ENCODE measurements at places on chromosomes 16 and 17.

DNA sequence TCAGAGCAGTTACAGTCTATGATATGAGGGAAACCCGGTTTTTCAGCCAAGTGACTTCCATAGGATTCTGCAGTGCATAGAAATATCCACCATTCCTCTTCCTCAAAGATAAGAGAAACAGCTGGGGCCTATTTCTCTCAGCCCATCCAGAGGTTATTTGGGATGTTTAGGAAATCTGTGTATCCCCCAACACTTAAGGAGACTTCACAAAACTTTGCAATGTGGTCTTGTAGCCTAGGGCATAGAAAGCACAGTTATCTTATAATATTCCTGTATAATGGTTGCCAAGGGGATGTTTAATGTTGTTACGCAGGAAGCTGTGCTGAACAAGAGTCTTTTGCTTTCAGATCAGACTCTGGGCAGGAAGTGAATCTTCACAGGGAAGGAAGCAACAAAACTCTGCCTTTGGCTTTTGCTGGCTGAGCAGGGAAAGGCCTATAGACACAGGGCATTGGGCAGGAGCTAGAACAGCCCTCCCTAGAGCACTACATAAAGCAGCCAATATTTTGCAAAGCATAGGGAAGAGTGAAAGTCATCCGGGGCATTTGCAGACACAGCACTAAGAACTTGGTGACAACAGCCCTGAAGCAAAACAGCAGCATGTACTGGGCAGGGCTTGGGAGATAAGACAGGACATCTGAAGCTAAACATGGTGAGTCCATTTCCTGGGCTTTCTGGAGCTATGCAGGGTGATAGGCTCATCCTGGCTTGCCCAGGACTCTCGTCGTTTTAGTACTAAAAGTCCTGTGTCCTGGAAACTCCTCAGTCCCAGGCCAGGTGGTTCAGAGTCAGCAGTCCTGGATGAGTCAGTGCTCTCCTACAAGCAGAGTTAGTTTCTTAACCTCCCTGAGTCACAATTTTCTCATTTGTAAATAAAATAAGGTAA lies 18.7 kb upstream of the BEAN1 start:
- DNase-seq: no peak

DNA sequence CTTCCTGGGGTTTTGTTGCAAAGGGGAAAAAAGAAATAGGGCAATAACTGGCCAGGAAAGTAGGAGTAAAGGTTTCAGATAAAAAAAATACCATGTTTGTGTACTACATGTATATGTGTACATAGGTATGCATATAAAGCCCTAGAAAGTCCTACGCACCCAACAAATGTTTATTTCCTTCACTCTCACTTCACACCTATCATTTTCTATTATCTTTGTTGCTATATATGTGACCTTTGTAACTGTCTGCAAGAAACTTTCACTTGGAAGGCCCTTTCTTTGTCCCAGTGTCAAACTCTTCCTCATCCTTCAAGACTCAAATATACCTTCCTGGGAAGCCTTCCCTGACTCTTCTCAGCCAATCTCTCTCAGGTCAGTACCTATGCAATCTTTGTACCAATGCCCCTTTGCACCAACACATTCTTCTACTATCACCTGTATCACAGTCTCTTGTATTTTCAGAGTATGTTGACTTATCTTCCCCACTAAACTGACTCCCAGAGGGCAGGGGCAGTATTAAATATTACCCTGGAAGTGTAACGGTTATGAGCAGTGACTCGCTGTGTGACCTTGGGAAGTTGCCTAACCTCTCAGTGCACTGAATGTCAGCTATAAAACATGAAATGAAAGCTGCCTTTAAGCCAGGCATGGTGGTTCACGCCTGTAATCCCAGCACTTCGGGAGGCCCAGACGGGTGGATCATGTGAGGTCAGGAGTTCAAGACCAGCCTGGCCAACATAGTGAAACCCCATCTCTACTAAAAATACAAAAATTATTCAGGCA lies 6.5 kb downstream of the XPO6 start:
- no peak for DNase-seq

GRCh38 chr17:76546556-76547182 lies 6.8 kb downstream of the PRCD start:
- no peak for DNase-seq

GRCh38 chr17:27549251-27549893 lies 81.6 kb upstream of the LGALS9 start:
- DNase-seq: no peak

DNA sequence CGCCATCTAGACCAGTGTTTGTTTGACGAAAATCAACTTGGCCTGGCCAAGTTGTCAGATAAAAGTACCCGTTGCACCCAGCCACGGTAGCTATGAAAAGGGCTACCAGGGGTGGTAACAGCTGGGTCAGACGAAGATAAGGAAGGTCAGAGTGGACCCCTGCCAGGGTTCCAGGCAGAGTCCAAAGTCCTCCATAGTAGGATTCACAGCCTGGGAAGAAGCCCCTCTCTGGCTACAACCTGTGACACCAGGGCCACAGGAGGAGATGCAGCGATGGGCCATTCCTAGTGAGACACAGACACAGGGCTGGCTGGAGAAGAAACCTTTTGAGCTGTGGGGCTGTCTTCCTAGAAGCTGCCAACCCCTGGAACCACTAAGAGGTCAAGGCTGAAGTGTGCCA lies 39.3 kb downstream of the MEAK7 start:
- DNase-seq: no peak

DNA sequence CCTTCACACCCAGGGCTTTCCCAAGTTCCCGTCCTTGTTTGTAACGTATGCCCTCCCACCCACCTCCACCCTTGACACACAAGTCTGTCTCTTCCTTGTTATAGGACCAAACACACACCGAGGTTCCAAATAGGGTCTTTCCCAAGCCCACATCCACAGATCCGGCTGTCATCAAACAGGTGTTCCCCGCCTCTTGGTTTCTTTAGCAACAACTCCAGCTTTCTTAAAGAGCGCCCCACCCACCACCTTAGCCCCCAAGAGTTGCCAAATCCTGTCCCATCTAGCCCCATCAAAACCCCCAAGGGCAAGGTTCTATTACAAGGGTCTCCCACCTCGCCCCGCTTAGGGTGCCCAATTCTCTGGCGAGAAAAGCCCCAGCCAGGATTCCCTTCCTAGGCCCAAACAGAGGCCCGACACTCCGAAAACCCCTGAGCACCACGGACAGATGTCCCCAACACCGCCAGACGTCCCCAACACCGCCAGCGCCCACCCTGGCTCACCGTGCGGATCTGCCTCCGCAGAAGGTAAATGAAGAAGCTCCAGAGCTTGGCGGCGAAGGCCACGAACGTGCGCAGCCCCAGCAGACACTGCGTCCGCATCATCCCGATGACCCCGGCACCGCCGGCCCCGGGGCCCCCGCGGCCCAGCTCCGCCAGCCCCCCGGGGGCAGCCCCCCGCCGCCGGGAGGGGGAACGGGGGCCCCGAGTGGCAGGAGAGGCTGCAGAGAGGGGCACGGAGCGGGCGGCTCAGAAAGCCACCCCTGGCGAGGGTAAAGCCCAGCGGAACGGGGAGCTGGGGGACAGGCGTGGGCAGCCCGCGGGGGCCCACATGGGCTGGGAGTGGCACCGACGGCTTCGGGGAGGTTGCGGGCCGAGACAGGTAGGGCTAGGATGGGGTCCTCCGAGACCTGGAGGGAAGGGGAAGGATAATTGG lies 573 bp downstream of the CTDNEP1 start:
- no peak for DNase-seq

DNA sequence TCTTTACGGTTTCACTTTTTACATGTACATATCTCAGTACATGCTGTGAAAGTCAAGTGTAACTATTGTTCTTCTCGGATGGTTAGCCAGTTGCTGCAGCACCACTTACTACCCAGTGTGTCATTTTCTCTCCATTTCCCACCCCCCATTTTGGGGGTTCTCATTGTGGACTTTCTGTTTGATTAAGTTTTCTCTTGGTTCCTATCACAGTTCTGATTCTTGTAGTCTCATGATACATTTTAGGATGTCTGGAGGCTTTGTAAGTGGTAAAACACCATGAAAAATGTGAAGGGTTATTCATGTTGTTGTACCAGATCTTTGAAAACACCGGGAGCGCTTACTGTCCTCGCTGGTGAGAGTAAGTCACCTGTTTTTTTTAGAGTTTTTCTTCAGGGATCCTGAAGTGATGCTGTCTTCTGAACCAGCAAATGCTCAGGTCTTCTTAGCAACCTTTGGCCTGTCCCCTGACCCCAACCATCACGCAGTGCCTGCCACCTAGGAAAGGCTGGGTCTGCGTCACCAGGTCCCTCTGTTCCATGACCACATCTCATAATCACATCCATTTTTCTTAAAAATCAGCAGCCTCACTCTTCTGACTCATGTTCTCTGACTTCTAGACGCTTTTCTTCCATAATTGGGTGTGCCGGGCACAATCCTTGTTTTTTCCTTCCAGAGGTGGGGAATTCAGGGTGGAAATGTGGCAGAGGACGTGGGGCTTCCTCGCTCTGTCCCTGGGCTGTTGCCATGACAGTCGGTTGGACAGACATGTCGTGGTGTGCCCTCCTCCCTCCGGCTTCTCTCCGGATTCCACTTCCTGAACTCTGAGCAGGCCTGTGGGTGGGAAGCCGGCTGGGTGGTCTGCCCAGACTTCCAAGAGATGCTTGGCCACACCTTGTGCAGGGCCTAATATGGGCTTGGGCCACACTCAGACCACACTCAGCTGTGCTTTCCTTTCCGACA lies 102.6 kb downstream of the NTN1 start:
- no peak for DNase-seq

GRCh38 chr17:41523787-41524186 lies 4.3 kb downstream of the KRT19 start:
- DNase-seq: no peak

DNA sequence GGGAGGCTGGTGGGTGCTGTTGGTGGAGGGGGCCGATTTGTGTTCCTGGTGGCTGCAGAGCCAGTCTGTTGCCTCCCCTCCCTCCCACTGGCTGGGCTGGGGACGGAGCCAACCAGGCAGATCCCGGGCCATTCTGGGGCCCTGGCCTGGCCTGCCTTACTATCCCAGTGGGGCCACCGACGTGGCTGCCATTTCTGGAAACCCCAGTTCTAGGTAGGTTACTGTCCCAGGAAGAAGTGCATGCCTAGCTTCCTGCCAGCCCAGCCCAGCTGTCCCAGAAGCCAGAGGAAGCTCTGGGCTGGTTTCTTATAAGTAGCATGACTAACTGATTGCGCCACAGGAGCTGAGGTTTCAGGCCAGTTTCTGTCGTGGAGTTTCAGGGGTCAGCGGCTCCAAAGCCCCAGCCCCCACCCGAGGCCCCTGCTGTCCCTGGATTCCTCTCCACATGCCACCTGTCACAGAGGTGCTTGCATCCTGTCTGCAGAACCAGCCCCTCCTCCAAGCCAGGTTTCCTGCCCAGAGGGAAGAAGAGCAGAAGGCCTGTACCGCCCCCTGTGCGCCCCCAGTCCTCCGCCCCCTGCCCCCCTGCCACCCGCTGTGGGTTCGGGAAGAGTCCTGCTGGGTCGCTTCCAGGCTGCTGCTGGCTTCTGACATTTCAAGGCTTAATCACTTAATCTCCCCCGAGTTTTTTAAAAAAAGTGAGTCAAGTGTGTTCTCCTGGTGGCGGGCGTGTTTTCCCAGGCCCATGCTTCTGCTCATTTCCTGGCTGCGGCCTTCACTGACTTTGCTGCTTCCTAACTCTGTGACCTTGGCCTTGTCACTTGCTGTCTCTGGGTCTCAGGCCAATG lies 13.2 kb downstream of the IL4R start:
- DNase-seq: no peak

DNA sequence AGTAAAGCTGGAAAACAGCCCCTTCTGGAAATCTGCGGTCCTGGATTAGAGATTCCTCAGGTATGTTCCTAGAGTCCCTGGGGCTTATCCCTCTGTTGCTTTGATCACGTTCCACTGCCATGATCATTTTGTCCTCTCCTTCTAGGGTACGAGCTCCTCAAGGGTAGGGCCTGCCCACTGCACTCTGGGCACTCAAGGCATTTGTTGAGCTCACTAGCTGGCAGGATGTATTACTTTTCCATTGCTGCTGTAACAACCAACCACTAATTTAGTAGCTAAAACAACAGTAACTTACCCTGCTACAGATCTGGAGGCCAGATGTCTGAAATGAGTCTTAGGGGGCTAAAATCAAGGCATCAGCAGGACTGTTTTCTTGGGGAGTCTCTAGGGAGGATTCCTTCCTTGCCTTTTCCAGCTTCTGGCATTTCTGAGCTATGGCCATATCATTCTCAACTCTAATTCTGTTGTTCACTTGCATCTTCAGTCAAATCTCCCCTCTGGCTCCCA lies 65.7 kb downstream of the ARSG start:
- no peak for DNase-seq

DNA sequence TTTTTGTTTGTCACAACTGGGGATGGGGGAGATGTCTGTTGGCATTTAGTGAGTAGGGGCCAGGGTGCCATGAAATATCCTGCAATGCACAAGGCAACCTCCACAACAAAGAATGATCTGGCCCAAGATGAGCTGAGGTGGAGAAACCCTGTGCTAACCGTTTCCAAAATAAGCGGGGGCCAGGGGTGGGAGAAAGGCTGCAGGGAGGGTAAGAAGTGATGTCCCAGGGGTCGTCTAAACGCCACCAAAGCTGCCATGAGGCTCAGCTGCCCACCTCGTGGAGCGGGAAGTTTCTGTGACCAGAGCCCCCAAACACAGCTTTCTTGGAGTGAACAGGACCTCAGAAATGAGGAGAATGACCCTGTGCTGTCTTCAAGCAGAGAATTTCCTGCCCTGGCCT lies 76.5 kb upstream of the CDH5 start:
- DNase-seq: no peak

GRCh38 chr17:66799849-66800537 lies 34.9 kb upstream of the CACNG5 start:
- DNase-seq: no peak

DNA sequence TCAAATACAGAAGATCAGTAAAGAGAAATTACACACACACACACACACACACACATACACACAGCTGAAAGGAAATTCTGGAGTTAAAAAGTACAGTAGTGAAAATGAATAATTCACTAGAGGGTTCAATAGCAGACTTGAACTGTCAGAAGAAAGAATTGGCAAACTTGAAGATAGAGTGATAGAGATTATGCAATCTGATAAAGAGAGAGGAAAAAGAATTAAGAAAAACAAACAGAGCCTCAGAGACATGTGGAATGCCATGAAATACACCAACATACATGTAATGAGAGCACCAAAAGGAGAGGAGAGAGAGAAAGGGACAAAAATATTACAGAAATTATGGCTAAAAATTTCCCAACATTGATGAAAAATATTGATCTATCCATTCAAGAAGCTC lies 60.7 kb downstream of the MMD start:
- DNase-seq: no peak

DNA sequence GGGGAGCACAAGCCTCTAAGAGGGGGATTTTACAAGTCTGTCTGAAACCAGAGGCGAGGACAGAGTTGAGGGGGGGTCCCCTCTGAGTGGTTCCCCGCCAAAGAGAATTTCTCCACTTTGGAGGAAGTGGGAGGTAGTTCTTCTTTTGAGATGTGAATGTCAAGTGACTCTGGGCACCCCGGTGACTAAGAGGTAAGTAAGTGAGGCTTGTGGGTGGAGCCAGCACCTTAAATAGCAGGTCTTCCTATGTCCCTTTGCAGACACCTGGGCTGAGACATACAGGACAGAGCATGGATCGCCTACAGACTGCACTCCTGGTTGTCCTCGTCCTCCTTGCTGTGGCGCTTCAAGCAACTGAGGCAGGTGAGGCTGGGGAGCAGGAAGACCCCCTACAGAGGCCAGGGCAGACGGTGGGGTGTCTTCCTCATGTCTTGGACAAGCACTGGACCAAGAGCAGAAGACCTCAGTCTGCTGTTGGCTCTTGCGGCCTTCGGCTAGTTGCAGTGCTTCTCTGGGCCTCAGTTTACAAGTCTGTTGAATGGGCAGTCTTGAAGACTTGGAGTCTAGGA lies at the start of gene CCL22:
CCL22 (plus strand) TSS at position 257 of the 569 bp plus-strand sequence; CDS start at position 291, 34 bp downstream.
- no peak for DNase-seq

GRCh38 chr17:47701608-47702007 lies 7.6 kb downstream of the TBKBP1 start:
- DNase-seq: no peak

GRCh38 chr17:58976541-58976940 lies 130.1 kb downstream of the TRIM37 start:
- DNase-seq: no peak

Measured in activated naive CD8-positive, alpha-beta T cell treated with anti-CD3 and anti-CD28 coated beads, Interleukin-2, amount 50 U/mL, for 16 hours (primary cell).